HFF-Myc (cell line): ENCODE measurements at places on chromosomes 12 and 14.

GRCh38 chr12:12358528-12358927, 1.6 kb downstream of the BORCS5 start:
- DNase-seq: no peak

DNA sequence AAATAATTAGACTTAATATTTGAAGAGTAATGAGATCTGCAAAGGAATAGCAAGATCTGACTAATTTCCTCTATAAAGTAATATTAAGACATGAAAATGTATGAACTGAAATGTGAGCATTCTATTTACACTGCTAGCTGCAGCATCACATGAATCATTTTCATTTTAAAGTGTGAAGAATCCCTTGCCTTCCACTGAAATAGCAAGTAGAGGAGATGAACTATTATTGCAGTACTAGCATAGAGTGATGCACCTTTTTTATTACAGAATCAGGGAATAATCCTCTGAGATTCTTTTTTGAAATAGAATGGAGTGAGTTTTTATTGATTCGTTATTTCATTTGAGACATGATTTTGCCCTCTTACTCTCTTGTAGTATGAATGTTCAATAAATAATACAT, 281.9 kb upstream of the NAV3 start:
- DNase-seq: no peak

DNA sequence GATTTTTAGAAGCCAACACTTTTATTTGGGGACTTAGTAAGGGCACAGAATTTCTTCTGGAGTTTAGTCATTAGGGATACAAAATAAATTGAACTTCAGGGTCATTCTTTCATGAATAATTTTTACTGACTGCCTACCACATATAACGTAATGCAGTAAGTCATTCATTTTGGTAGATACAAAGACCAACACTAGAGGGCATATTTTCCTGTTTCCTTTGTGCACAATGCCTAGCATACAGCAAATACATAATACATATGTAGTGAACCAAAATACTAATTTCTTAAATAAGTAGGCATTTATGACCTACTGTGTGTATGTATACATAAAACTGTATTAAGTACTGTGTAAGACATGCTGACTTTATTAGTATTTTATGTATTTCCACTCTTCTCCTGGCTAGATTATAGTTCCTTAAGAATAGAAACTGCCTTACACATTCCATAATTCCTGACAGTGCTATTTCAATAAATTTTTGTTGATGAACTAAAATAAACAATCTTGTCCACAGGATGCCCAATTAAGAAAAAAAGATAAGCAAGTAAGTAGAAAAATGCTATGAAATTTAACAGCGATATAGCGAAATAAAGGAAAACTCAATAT, 47.9 kb downstream of the PPP1R12A start:
- peak; percentile 46 for DNase-seq

DNA sequence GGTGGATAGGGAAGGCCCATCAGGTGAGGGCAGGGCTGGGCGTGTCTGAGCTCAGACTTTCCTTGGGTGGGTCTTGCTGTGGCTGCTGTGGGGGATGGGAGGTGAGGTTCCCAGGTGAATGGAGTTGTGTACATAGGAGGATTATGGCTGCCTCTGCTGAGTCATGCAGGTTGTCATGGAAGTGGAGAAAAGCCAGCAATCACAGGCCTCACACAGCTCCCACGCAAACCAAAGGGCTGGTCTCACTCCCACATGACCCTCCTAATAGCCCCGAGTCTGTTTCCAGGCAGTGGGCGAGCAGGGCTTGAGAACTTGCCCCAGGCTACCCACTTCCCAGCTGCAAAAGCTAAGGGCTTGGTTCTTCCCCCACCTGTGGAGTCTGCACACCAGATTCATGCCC, 149.5 kb downstream of the IPO8 start:
- DNase-seq: no peak

DNA sequence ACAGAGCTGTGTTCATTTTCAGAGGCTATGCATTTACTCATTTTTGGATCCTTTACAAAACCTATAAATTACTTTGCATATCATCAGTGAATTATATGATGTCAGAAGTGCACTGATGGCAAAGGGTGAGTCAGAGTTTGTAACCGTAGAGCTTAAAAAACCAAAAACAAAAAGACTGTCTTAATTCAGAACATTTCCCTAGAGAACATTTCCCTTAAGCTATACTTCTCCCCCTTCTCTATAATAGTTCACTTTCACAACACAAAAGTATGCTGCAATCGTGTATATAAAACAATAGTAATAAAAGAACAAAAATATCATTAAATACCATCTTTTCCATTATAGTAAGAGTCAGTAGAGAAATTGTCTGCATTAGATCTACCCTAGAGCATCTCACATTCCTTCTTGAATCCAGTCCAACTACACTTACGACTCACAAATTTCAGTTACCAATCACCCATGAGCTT, 934.9 kb downstream of the LRFN5 start:
- no peak for DNase-seq

DNA sequence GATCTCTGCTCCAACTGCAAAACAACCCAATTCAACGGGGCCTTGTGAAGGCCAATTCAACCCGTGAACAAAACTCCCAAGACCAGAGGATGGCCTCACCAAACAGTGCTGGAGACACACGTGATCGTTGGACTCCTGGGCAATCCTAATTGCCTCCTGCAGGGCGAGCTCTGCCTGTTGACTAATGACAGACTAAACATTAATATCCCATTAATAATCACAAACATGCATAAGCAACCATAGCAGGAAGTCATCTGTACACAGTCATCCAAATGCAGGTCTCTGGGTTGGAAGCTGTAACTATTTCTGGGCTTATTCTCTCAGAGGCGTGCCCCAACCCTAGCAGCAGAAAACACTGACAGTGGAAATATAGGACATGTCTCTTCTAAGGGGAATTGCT, 21.0 kb downstream of the ANAPC5 start:
- no peak for DNase-seq

- no peak for DNase-seq
Observed at GRCh38 chr14:22379727-22380126, 209.3 kb downstream of the DAD1 start.

- no peak for DNase-seq
Observed at GRCh38 chr12:17028348-17028747, 422.4 kb upstream of the LMO3 start.

GRCh38 chr14:49679271-49679670, 8.7 kb downstream of the POLE2 start:
- DNase-seq: no peak

GRCh38 chr12:24231298-24231697, 281.8 kb upstream of the SOX5 start:
- DNase-seq: no peak

GRCh38 chr12:52634266-52635056, 16.1 kb upstream of the KRT73 start:
- no peak for DNase-seq

GRCh38 chr14:91983588-91983987, 36.1 kb upstream of the FBLN5 start:
- no peak for DNase-seq

DNA sequence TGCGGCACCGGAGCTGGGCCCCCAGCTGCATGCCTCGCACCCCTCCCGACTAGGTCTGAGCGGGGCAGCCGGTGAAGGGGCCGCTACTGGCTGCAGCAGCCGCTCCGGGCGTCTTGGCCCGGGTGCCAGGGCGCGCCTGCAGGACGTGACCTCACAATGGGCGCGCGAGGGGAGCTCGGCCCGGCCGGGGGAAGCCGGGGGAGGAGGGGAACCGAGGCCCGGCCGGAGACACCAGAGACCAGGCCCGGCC, 353 bp downstream of the BAG5 start:
- DNase-seq: no peak

DNA sequence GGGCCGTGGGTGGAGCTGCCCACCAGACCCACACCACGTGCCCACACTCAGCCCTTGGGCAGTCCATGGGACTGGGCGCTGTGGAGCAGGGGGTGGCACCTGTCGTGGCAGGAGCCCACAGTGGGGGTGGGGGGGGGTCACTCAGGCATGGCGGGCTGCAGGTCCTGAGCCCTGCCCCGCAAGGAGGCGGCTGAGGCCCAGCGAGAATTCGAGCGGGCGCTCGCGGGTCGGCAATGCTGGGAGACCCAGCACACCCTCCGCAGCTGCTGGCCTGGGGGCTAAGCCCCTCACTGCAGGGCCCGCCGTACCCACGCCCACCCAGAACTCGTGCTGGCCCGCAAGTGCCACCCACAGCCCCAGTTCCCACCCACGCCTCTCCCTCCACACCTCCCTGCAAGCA, 132.6 kb upstream of the GARIN2 start:
- DNase-seq: no peak

DNA sequence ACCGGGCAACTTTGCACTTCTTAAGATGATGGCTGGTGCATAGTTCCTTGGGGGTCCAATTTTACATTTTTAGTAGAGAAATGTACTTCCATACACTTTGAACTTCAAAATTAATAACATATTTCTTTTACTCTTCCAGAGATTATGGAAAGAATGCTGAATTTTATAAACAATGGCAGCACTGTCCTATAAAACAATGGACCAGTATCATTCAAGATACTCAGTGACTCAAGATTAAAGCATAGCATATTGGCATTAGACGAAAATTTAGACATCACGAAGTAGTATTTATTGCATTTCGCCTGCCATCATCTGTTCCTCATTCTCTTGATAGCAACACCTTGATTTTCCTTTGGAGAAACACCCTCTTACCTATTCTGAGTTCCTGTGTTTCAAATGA, 118.3 kb upstream of the ATF7IP start:
- DNase-seq: no peak

DNA sequence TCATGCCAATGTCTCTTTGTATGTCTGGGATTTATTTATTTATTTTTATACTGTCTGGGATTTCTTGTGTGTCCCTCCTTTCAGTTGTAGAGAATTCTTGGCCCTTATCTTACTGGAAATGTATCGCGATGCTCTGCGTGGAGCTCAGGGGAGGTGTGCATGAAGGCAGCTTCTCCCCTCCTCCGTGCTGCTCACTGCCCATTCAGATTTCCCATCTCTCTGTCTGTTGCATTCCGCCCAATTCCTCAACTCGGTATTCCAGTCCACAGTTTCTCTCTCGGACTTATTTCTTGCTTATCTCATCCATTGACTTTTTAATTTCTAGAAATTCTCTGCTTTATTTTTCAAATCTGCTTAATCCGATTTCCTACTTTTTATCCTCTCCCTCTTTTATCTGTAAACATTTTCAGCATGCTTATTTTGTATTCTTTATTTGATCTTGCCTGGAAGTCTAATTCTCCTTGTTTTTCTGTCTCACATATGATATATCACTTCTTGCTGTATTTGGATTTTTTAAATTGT, 93.2 kb downstream of the FBXW8 start:
- DNase-seq: no peak

DNA sequence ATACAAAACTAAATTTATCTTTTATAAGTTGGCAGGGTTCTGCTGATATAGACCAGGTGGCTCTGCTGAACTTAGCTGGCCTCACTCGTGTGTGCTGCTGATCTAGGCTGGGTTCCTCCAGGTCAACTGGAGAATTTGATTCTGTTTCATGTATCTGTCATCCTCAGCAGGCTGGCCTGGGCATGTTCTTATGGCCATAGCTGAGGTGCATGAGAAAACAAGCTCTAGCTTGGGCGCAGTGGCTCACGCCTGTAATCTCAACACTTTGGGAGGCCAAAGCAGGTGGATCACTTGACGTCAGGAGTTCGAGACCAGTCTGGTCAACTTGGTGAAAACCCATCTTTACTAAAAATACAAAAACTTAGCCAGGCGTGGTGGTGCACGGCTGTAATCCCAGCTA, 24.3 kb upstream of the BCL2L14 start:
- DNase-seq: no peak

DNA sequence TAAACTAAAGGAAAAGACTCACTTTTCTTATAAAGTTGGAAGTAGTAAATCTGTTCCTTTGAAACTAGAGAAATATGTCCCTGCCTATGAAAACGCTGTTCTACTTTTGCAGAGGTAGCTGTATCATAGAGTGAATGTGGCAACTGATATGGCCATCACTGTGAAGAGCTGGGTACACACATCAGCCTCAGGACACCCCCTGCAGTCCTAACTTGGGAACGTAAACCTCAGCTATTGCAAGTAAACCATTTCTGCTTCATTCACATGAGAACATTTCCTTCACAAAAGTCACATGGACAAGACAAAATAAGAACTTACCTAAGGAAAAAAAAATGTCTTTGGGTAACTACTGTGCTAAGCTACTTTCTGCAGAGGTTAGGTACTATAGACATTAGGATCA, 233.3 kb upstream of the PPFIA2 start:
- no peak for DNase-seq

- DNase-seq: peak; percentile 12
Observed at GRCh38 chr12:99043319-99043914, 398.3 kb downstream of the APAF1 start.

DNA sequence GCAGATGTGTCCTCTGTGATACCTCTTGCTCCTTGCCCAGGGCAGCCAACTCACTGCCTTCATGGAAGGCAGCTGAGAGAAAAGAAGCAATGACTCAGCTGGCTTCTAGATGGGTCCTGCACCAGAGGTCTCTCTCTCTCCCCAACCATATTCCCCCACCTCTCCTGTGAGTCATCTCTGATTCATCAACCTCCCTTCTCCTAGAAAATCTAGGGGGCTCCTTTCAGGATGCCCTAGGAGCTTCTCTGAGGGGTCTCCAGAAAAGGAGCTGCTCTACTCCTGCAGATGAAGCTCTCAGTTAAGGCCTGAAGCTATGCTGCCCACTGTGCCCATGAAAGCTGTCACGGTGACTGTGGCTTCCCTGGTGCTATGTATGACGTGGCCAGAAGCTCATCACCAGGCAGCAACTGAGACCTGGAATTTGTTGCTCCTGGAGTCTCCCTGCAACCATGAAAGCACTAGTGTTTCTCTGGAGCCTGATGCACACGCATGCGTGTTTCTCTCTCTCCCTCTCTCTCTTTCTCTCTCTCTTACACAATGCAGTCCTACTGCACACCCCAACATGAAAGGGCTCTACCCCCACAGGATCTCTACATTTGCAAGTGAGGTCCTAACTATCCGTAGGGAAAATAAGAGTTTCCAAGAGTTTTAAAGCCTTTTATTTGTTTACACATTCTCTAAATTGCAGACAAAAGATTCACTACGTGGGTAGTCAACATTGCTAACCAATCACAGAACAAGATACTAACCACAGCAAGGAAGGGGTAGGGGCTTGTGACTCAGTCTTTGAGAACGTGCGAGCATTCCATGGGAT, 285.3 kb downstream of the DPF3 start:
- DNase-seq: peak; percentile 72
